ENCODE measurements at places on chromosomes 3 and 15. TPM values are rescaled to one million over a fixed set of nuclear protein-coding genes. Genes with fewer than 3 reads are reported as not detected.

PARL gene
- 53.2 TPM for total RNA-seq

WDR5B gene
- 1.8 TPM for total RNA-seq

FEZF2 gene
- not detected for total RNA-seq

PPP2R3A gene
- total RNA-seq, result 6.8 TPM

TM4SF18 gene
- not detected for total RNA-seq

VEPH1 gene
- under 0.01 TPM for total RNA-seq

SEMA5B gene
- 0.37 TPM for total RNA-seq

ZNF770 gene
- 29.1 TPM for total RNA-seq

Measured in airway epithelial cell (primary cell).